ENCODE measurements at places on chromosomes 6 and 20.
A peak's percentile ranks its signal among the peaks of the same experiment; 100 is the strongest.

DNA sequence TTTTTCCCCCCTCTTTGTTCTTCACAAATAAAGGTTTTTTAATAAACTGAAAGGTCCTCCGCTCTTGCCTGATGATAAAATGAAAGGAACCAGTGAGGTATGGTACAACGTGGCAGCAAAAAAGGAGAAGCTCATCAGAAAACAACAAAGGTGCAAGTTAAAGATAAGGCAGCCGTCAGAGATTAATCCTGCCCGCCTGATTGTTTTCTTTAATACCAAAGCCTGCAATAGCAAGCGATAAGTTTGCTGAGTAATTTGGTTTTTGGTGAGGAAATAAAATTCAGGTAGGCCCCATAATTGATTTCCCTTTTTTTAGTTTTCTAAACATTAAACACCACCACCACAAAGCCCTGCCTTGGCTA lies 177.9 kb downstream of the MBOAT1 start:
- DNase-seq: no peak

DNA sequence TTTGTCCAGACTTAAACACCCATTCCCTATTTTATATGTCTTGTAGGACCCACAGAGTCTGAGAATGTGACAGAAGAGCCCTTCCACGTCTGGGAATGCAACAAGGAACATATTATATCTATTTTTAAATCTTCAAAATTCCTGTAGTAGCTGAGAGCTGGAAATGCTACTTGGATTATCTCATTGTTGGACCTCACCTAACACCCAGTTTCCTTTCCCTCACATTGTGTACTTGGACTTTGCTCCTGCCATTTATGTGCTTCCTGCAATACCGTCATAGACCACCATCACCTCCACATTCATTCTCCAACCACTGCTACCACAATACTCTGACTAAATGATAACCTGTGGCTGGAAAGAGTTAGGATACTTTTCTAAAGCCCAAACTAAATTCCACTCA lies 335.4 kb downstream of the COL12A1 start:
- no peak for DNase-seq

DNA sequence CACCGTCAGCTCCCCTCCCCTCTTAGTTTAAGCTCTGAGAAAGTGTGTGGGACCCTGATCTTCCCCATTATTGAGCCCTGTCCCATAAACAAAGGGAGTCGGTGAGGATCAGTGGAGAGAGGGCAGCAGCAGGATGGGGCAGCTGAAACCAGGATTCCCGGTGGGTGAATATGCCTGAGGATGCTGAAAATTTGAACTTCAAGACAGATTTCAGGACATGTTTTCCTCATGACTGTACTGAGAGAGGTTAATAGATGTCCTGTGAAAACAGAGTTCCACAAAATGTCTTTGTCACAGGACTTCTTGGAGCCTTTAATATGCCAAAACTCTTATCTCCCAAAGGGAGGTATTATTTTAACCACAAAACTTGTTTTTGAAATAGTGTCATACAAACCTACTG lies 53.5 kb upstream of the SLC22A16 start:
- no peak for DNase-seq

DNA sequence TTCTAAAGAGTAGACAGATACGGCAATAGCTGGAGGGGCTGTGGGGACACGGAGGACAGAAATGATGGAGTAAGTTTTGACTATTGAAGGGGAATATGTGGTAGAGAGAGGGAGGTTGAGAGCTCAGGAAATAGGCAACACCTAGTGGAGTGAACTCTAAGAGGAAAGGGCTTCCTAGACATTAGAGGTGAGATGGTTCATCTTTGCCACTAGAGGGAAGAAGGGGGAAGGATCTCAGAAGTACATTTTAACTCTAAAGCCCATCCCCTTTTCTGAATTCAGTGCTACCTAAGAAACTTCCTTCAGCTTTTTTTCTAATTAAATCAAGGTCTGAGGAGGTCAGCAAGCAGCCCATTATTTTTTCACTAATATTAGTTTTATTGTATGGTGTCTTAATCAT lies 689.4 kb upstream of the MAP3K7 start:
- no peak for DNase-seq

GRCh38 chr6:166057431-166057830 lies 110.2 kb downstream of the TBXT start:
- DNase-seq: no peak

- no peak for DNase-seq
These were observed 735.7 kb upstream of the HS3ST5 start for GRCh38 chr6:115078555-115078954.

GRCh38 chr6:15299430-15300131 lies 53.7 kb downstream of the JARID2 start:
- no peak for DNase-seq

DNA sequence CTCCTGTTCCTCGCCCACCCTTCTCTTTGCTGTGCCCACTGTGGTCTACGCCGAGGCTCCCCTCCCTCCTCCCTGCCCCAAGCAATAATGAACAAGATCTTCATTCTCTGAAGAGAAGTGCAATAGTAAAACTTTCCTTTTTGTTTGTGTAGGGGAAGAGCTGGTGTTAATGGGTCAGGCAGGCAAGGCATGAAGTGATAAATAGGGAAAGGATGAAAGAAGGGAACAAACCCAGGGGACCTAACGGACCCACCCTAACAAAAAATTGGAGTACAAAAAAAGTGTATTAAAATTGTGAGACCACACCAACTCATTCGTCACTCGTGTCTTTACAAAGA lies 66.9 kb downstream of the ZBTB2 start:
- no peak for DNase-seq

- DNase-seq: no peak
These were observed 10.2 kb upstream of the PRND start for GRCh38 chr20:4711511-4711910.

GRCh38 chr6:158819213-158819976 lies at the start of gene EZR:
TSS of gene EZR (minus strand) at chr6:158819368. CDS start at chr6:158818093, 1,275 bp downstream.
- peak; percentile 67 for DNase-seq

DNA sequence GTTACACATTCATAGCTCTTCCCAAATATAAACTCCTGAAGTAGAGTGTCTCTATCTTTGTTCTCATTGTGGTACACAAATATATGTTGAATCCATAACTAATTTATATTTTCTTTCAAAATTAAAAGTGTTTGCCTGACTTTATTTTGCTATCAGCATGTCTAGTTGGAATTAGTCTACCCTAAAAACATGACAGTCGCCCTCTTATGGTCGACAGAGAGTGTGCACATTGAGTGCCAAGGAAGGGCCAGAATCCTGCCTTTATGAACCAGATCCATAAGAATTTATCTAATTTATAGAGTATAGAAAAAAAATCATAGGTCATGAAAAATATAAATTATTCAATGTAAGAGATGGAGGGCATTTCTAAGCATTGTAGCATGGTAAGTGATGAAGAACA lies 12.3 kb upstream of the DEFB112 start:
- no peak for DNase-seq

- no peak for DNase-seq
These were observed 70.6 kb downstream of the MRPL14 start for GRCh38 chr6:44056392-44057237.

DNA sequence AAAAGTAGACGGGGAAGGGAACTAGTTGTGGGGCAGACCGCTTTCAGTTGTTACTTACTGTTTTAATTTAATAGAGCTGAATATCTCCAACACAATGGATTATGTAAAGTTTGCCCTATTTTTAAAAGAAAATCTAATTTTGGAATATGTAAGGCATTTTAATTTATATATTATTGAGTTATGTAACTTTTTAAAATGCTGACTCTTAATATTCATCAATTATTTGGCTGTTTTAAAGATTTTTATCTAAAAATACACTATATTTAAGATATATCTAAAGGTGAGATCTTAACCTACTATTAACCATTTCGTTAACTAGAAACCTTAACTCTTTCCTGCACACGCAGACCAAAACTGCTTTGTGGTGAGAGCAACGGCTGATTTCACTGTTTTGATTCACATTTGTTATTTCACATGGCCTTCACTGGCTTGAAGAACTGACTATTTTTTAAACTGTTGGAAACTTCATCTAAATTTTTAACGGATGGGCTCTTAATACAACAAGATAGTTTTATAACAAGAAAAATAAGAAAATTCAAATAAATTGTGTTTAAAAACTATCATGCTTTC lies 87.9 kb downstream of the HUS1B start:
- DNase-seq: no peak

GRCh38 chr6:154703124-154703523 lies 30.1 kb upstream of the SCAF8 start:
- DNase-seq: no peak

DNA sequence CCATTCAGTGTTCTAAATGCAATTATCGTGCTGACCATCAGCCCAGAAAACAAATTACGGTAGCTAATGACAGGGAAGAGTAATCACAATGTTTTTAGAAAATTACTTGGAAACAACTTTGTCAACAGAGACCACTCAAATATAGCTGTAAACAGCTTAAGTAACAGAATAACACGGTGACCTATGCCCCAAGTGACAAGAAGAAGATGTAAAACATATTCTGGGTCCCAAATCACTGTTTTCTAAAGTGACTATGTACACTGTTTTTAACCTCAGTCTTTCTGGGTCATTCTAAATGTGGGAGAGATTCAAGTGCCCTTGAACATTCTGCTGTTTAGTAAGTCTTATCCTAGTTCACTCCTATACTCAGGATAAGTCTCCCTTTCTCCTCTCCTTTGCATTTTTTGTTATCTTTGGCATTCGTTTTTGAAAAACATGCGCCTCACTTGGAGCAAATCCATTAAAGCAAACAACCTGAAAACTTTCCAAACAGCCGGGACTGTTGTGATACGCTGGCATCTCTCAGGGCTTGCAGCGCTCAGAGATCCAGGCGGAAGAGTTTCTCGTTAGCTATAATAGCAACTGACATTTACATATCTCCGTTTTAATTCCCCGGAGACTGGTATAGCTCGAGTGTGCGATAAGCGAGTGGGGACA lies 114.5 kb upstream of the SOX4 start:
- no peak for DNase-seq

DNA sequence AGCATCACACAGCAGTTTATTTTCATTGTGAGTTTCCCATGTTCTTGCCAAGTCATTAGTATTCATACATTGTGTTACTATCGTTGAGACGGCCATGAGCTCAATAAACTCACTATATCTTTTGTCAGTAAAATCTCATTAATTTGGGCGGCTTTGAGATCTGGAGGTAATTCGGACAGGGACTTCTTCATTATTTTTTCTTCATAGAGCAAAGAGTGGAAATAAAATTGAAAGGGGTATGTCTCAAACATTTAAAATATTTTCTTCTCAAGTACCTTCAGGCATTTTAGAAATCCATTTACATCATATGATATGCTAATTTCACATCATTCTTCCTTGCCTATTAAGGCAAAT lies 14.6 kb downstream of the NOX3 start:
- DNase-seq: no peak

GRCh38 chr6:90765491-90765890 lies 178.6 kb upstream of the MAP3K7 start:
- DNase-seq: no peak

- no peak for DNase-seq
These were observed 55.6 kb upstream of the GNRH2 start for GRCh38 chr20:2987861-2988260.

DNA sequence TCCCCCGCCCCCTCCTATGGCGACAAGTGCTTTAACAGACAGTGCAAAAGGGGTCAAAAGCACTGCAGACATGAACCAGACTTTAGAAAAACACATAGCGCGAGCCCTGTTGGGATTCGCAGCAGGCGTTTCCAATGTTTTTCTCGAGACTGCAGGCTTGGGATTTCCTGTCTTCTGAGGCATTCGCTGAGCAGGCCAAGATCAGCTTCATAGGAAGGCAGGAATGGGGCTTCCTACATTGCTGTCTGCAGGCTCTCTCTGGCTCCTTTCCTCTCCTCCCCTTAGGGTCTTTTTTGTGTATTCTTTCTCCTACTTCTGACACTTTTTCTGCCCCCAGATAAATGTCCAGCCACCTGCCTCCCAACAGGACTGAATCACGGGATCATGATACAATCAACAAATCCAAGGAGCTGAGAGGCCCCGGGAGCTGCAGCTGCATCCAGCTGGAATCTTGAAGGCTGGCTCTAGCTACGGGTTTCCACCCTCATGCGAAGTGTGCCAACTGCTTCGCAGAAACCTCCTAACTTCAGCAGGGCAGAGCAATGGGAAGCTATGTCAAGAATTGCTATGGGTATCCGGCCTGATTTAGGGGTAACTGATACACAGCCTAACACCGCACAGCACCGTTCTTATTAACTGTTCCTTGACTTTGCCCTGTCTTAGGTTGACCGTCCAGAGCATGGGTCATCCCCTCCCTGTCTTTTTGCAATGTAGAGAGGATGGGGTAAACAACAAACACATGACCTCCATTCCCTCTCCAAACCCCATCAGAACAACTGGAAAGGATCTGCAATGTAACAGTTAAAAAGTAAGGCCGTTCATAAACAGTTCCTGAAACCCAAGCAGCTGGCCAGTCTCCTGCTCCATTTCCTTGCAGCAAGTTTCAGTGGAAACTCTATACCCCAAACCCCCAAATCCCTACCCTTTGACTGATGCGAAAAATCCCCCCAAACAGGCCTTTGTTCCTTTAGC lies 31.5 kb downstream of the SNX5 start:
- DNase-seq: no peak

- DNase-seq: no peak
These were observed 78.4 kb upstream of the MLN start for GRCh38 chr6:33882154-33882553.

DNA sequence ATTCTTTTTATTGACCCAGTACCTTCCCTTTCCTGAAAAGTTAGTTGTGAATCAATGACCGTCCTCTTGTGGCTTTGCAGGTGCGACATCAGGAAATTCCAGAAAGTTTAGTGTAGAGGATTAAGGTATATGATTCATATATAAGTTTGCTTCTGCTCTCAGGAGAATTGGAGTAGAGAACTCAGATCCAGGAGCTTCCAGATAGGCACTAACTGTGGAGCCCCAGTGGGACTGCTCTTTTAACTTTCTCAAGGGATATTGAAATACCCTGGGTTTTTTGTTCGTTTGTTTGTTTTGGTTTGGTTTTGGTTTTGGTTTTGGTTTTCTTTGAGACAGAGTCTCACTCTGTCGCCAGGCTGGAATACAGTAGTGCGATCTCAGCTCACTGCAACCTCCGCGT lies 9.5 kb downstream of the TAAR2 start:
- DNase-seq: no peak

GRCh38 chr6:76230711-76231110 lies 158.2 kb upstream of the IMPG1 start:
- DNase-seq: no peak

DNA sequence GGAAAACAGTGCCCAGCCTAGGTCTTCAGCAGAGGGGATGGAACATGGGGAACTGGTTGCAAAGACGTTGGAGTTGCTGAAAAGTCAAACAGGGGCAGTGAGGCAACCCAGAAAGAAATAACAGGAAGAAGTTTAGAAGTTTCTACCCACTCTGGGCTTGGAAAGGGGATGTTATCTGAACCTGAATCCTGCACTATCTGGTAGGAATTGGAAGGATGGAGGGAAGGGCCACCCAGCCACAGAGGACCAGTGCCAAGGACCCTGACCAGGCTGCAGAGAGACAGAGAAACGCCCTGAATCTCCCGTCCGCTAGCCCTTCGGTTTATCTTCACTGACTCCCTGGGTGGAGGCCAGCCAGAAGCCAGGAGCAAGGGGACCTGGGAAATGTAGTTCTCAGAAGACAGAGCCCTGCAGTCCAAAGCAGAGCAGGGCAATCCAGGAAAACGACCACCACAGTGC lies 217.3 kb upstream of the RREB1 start:
- DNase-seq: no peak

GRCh38 chr6:37265860-37266259 lies 7.9 kb upstream of the TMEM217 start:
- no peak for DNase-seq

GRCh38 chr6:31733734-31734133 lies 2.6 kb downstream of the CLIC1 start:
- DNase-seq: no peak
